NCI-H1436 treated with DMSO at 0.1 percent for 48 hours (cell line): ENCODE measurements at places on chromosomes 16 and 17.

DNA sequence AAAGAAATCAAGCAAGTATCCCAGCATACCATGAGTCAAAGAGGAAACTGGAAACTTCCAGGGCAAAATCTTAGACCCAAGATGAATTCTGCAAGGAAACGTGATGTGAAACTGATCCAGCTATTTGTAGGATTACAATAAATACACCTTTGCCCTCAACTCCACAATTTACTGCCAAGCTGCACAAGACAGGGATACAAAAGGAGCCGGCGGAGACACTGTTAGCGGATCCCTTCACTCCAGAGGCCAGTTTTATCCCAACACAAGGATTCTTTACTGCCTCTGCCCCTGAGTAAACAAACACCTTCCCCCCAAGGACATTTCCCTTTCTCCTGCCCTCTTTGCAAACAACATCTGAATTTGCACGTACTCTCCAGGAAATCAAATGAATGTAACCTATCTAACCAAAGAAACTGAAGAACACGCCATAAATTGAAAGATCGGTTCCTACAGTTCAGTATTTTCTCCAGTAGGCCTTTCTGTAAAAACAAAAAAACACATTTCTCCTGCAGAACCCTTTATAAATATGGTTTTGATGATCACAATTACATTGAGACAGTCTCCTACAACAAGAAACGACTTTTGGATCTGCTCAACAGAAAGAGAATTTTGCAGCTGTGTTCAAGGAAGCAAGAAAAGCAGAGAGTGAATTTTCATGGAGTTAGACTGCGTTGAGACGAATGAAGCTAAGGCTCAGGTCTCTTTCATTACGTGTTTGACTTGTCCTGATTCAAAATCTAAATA lies 1.4 kb upstream of the CBX2 start:
- DNase-seq: no peak

DNA sequence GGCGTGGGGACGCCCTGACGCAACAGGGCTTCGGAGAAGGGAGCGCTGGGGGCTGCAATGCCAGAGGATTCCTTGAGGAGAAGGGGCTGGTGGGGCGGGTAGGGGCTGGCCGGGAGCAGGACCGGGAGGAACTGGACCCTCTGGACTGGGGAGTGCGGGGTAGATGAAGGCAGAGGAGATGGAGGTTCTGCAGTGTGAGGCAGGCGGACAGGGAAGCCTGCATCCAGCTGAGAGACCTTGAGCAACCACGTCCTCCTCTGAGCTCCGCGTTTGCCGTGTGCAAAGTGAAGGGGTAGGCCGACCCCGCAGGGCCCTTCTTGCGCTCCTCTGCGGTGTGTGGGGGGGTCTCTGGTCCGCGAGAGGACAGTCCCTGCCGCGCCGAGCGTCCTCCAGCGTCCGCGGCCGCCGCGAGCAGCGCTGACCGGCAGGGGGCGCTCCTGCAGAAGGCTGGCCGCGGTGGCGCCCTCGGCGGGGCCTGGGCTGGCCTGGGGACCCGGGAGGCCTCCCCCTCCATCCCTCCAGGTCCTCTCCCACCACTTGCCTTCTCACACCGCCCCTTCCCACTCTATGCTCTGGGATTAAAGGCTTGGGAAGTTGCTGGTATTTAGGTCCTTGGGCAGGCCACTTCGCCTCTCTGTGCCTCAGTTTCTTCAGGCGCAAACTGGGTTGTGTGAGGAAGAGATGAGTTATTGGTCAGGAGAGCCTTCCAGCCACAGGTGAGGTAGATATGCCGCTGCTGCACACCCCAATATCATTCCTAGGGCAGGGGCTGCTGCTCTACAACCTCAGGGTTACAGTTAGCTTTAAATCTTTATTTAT lies 9.6 kb upstream of the WNT9B start:
- DNase-seq: no peak

- no peak for DNase-seq
These were observed 50.9 kb upstream of the NLK start for GRCh38 chr17:27991462-27991993.

DNA sequence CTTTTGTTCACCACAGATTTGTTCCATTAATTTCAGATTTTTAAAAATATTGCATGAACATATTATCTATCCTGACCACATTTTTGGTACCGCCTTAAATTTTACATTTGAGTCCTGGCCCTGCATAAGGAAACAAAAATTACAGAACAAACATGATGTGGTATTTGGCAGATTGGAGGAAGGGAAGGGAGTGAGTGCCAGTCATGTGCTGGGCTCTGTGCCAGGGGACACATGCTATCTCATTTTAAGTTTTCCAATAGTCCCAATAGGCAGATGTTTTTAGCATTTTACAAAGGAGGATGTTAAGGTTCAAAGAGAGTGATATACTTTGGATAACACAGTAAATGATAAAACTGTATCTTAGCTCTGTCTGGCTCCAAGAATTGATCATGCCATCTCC lies 185.1 kb downstream of the CDK5R1 start:
- DNase-seq: no peak

- no peak for DNase-seq
These were observed 135.4 kb upstream of the SOX9 start for GRCh38 chr17:71985111-71986039.

DNA sequence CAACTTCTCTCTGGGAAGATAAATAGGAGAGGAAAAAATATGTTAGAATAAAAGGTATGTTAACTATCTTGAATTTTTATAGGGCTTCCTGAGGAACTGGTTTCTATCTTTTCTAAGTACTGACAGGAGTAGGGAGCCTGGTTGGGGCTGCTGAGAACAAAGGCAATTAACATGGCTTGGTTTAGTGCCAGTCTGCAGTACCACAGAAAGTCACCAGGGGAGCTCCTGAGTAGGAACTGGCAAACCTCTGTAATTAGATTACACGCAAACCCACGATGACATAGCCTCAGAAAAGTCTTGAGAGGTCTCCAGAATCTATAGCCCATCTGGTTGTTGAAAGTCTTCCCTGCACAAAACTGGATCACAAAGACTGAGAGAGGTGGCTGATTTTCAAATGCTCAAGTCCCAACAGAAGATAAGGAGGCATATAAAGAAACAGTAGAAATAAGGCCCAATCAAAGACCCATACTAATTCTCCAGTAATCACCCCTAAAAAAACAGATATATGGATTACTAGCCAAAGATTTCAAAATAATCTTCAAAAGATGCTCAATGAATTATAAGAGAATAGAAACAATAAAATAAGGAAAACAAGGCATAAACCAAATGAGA lies 11.7 kb upstream of the CNTNAP4 start:
- DNase-seq: no peak

GRCh38 chr17:42672038-42672437 lies 4.8 kb downstream of the PLEKHH3 start:
- DNase-seq: peak; percentile 53

DNA sequence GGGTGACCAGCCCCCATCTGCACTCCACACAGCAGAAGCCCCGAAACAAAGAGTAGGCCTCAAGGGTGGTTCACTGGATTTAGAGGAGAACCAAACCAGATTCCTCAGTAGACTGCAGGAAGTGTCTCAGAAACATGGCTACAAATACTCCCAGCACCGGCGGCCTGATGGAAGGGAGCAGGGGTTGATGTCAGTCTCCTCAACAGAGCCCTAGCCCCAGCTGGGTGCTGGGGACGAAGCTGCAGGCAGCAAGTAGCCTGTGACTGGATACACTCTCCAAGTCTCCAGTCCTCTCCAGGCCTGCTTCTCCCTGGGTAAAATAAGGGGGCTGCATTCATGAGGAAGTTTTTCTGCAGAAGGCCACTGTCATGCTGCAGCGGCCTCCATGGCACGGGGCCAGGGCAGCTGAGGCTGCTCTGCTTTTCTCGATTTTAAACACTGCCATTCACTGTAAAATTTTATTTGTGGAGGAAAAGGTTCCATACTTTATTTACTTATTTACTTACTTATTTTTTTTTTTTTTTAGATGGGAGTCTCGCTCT lies 36.7 kb upstream of the SREBF1 start:
- no peak for DNase-seq

- no peak for DNase-seq
These were observed 101.8 kb upstream of the CDH13 start for GRCh38 chr16:82524976-82525375.

DNA sequence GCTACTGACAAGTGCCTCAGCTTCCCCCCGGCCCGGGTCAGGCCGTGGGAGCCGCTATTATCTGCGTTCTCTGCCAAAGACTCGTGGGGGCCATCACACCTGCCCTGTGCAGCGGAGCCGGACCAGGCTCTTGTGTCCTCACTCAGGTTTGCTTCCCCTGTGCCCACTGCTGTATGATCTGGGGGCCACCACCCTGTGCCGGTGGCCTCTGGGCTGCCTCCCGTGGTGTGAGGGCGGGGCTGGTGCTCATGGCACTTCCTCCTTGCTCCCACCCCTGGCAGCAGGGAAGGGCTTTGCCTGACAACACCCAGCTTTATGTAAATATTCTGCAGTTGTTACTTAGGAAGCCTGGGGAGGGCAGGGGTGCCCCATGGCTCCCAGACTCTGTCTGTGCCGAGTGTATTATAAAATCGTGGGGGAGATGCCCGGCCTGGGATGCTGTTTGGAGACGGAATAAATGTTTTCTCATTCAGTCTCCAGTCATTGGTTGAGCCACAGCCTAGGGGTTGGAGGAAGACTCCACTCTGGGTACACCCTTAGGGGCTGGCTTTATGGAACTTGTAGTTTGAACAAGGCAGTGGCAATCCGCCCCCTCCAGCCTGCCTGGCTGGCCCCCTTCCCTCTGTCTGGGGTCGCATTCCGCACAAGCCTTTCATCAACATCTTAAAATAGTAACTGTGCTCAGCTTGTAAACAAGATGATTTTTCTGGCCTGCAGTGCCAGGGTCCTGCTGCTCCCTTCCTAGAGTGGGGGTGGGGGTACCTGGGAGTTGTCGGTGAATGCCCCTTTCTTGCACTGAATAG lies 4.1 kb downstream of the SYNGR2 start:
- no peak for DNase-seq

DNA sequence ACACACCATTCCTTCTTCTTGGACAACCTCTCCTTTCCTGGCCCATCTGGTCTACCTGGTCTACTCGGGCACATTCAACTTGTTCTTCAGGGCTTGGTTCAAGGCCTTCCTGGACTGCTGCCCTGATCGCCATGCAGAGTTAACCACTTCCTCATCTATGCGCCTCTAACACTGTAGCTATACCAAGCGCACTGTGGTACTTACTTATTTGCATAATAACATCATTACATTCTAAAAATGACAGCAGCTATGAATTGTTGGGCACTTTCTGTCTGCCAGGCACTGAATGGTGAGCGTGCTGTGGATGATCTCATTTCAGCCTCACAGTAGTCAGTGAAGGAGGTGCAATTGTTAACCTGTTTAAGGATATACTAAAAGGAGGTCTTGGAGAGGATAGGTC lies 66.9 kb upstream of the SDK2 start:
- DNase-seq: no peak

DNA sequence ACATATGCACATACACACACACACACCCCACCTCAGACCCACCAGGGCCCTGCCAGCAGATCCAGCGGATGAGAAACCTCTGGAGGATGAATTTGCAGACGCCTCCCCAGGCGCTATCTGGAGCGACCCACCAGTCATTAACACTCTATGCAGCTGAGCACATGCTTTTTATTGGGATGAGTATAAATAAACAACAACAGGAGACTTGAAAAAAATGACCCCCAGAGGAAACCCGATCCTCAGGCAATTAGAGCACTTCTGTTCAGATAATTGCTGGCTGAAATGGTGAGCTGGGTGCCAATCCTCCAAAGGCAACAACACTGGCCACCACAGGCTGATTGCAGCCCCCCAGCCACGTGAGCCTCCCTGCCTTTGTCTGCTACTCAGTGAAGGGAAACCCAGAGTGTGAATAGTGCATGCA lies 32.9 kb downstream of the DYNLRB2 start:
- DNase-seq: no peak

DNA sequence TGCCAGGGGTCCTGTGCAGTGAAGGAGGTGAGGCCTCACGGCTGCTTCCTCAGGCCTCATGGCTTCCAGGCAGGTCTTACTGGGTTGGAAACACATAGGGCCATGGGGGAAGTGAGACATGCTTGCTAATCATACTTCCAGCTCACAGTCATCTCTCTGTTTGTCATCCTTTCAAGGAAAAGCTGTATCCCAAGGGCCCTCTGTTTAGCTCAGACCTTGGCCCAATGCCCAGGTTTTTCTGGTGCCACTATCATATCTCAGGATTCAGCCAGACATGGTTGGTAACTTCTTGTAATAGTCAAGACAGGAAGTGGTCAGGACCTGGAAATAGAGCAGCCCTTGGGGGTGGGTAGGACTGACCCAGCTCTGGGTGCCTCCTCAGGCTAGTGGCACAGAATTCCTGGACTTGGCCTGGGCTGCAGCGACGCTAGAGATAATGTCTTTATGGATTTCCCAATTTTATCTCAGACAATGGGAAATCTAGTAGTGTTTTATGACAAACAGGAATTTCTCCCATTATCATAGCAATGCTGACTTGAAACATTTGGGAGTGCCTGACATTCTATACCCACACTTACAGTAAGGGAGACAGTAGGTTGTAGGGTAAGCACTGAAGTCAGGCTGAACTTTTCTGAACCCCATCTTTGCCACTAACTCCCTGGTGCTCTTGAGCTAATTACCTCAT lies 13.5 kb upstream of the ITGB3 start:
- no peak for DNase-seq

DNA sequence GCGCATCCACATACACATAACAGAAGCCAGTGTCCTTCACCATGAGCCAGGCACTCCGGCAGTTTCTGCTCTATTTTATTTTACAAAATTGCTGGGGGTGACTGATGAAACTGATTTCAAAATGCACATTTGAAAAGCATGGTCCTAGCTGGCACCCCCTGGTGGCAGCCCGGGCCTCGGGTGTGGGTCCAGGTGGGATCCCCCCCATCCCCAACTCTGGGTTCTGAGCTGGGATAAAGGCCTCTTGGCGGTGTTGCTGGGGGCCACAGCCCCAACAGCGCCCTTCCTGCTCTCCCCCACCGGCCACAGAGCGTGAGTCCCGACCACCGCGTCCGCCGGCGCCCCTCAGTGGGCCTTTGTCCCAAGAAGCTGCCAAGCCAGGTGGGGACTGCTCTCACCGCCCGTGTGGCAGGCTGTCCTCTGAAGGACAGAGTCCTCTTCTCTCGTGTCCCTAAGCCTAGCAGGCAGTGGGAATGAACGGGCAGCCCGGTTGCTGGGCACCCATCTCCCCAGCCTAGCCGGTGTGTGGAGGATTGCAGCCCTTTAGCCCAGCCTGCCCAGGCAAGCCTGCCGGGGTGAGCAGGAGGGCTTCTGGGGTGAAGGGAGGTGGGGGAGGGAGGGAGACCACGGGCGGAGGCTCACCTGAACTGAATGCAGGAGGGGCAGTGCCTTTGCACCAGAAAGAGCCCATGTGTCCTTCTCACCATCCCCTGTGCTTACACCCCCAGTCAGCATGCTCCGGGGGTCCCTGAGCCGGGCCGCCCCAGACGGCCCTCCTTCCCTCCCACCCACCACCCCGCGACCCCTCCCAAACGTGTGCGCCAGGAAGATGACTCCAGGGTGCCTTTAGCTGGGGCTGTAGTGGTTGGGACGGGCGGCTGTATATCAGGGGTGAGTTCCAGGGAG lies 898 bp downstream of the SNAI3 start:
- DNase-seq: no peak
